Gastroesophageal sphincter (tissue), 4 donors: ENCODE measurements at places on chromosomes 7 and 10. TPM values are rescaled to one million over a fixed set of nuclear protein-coding genes. Genes with fewer than 3 reads are reported as not detected.

The IDE gene
- total RNA-seq, result 45.4 TPM

The TRIM73 gene
- not detected for total RNA-seq

The NANOS1 gene
- 24.1 TPM for total RNA-seq

The ADCYAP1R1 gene
- total RNA-seq, result 28.2 TPM

The SLC26A5 gene
- 0.16 TPM for total RNA-seq

The SFTPA1 gene
- total RNA-seq, result not detected

The TRIM50 gene
- not detected for total RNA-seq
